ENCODE measurements at places on chromosomes 1 and 21.
A peak's percentile ranks its signal among the peaks of the same experiment; 100 is the strongest.

- DNase-seq, result peak; percentile 31
Observed at GRCh38 chr21:45996311-45997204, 15.0 kb downstream of the COL6A1 start.

- no peak for DNase-seq
Observed at GRCh38 chr1:61812916-61813315, 70.6 kb downstream of the PATJ start.

DNA sequence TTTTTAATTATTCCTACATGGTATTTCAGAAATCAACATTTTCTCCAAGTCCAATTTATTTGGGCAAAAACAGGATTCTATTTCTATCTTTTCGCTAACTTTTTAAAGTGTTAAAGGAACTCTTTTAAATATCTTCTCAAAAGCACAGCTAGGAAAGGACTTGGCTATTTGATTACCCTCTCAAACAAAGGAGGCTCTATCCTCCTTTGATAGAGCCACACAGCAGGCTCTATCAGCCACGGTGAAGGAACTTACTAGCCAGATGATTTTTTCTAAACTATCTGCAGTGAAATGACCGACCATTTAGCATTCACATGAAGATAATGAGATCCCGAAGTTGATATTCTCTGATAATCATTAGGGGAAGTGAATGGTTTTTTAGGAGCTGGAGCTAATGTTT lies 9.1 kb downstream of the ANGPTL7 start:
- DNase-seq, result no peak

GRCh38 chr1:223001653-223002634 lies 141.1 kb downstream of the TLR5 start:
- DNase-seq, result no peak

DNA sequence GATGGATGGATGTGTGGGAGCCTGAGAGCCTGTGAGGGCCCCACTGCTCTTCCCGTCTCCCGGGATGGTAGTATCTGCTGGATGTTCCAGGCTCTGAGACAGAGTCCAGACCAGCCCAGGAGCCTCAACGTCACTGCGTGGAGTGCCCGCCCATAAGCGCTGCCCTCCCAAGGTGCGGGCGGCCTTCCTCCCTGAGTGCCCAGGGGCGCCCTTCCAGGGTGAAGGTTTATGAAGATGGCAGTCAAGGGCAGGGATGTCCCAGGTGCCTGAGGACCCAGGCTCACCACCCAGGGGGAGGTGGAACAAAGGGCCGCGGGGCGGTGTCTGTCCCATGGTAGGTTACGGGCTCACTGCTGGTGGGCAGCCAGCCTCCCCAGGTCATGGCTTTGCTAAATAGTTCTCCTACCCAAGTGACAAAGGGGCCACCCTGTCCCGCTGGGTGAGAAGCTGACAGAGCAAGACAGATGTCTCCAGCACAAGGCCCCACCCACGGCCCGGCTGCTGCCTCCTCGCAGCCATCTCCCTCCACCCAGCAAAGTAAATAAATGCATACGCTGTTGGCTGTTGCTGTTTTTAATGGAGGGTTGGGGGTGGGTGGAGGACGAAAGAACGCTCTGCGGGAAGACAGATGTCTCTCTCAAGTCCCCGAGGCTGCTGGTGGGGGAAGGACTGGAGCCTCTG lies 9.0 kb upstream of the GPR153 start:
- DNase-seq, result peak; percentile 79

DNA sequence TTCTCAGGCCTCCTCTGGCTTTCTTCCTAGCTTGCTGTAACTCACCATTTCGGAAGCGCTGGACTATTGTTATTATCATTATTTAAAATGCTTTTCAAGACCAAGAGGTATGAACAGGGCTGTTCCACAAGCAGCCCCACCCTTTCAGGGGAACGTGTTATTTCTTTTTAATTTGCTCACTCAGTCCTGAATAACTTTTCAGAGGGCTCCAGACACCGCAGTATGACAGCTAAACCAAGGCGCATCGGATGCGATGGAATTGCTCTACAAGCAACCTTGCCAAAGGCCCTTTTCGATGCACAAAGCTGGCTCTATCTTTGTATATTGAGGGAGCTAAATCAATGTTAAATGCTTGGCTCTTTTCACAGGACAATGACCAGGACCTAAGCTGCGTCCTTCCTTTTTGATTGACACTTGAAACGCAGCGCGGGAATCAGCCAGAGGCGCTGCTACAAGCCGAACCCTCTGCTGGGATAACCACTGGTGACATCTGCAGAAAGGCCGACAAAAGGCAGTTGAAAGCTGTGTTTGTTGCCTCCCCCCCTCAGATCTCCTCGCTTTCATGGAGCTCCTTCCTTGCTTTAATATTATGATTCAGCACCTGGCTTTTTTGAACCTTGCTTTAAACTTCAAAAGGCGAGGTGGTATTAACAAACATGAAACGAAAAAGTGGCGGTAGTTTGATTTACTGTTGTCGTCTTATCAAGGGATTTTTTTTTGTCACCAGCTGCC lies 204.7 kb upstream of the PROX1 start:
- DNase-seq, result no peak

DNA sequence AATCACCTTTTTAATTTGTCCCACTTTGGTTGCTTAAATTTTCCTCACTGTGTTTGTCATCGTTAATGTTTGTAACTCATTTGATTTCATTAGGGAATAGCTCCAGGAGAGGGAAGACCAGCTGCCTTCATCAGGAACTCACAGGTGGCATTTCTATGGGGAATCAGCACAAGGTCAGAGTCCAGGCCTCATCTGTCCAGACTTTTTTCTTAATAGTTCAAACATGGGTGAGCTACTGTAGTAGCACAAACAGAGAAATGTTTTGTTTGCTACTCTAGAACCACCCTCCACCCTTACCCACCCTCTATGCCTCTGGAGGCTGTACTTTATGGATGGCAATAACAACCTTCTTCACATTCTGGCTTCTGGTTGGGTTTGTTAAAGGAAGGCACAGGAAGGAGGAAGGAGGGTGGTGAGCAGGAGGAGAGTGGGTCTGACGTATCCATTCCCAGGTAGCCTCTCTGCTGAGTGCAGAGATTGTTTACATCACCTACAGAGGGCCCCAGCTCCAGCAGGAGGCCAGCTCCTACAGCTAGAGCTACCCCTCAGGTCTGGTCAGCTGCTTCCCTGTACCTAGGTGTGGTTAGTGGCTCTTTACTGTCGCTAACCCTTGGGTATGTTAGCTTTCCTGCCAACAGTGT lies 8.1 kb upstream of the TEDDM1 start:
- no peak for DNase-seq

GRCh38 chr1:91523482-91523881 lies 22.8 kb downstream of the CDC7 start:
- no peak for DNase-seq

- no peak for DNase-seq
Observed at GRCh38 chr1:159140474-159140873, 30.9 kb upstream of the CADM3 start.

DNA sequence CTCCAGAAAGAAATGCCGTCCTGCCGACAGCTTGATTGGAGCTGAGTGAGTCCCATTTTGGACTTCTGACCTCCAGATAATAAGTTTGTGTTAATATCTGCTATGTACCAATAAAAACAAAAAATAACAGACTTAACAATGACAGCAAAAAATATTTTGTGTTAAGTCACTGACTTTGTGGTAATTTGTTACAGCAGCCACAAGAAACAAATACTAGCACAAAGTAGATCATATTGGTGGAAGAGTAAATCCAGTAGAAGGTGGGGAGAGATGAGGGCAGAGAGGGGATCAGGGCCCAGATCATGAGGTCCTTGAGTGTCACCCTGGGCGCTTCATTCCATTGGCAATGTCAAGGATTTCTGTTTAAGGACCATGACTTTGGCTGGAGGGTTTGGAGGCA lies 168.6 kb downstream of the DYRK1A start:
- no peak for DNase-seq

- DNase-seq, result no peak
Observed at GRCh38 chr1:245356891-245357585, 202.3 kb downstream of the KIF26B start.

- DNase-seq, result no peak
Observed at GRCh38 chr1:70475023-70475422, 64.0 kb downstream of the CTH start.

GRCh38 chr1:230977761-230978490 lies 735 bp downstream of the TTC13 start:
- peak; percentile 37 for DNase-seq

Data from left hindlimb (tissue), 1 donor.